ENCODE measurements at places on chromosomes 5 and 9.
A peak's percentile ranks its signal among the peaks of the same experiment; 100 is the strongest.

GRCh38 chr5:99331061-99331460 is 402.3 kb upstream of the CHD1 start:
- DNase-seq = no peak

DNA sequence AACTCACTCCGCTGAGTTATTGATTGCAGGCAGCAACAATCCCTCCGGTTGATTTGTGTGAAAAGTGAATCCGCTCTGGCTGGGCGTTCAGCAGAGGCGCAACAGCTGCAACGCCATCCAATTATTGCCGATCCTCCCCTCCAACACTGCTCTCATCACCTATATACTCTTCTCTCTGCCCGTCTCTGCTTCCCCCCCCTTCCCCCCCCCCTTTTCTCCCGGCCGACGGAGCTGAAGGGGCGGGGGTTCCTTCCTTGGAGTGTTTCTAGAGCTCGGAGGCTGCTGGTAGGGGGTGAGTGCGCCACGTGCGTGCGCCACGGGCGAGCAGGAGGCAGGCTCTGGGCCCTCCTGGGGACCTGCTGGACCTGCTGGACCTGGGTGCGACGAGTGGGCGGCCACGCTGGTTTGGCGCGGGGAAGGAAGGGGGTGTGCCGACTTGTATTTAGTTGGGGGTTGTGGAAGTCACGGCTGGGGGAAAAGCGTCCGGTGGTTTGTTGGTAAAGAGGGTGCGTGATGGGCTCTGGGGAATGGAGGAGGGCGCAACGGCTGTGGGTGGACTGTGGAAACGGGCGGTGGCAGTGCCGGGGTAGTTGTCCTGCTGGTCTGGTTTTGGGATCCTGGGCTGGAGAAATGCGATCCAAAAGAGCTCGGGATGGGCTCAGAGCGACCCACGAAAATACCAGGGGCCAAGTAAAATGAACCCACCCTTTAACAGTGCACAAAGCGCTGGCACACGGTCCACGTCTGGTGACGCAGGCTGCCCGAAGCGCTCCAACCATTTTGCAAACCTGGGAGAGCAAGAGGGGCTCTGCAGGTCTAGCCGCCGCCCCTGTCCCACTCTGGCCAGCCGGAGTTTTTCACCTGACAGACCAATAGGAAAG is 6.4 kb upstream of the MEF2C start:
- no peak for DNase-seq

- no peak for DNase-seq
These were observed 101.4 kb downstream of the ZFAND5 start for GRCh38 chr9:72263572-72263971.

DNA sequence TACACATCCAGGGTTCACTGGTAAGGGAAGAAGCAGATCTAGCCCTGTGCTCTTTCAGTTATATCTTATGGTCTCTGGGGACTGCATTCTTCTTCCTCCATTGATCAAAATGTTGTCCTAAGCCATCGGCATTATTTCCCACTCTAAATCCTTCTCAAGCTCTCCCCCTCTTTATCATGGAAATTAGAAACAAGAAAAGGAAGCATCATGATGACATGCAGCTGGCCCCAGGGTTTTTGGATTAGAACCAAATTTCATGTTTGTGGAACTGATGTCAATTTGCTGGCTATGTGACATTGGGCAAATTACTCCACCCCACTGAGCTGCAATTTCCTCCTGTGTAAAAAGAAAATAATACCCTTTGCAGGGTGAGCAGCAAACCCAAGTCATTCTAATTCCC is 39.5 kb downstream of the MFAP3 start:
- DNase-seq = no peak

GRCh38 chr9:5838884-5839571 is 6.1 kb upstream of the ERMP1 start:
- DNase-seq = no peak

DNA sequence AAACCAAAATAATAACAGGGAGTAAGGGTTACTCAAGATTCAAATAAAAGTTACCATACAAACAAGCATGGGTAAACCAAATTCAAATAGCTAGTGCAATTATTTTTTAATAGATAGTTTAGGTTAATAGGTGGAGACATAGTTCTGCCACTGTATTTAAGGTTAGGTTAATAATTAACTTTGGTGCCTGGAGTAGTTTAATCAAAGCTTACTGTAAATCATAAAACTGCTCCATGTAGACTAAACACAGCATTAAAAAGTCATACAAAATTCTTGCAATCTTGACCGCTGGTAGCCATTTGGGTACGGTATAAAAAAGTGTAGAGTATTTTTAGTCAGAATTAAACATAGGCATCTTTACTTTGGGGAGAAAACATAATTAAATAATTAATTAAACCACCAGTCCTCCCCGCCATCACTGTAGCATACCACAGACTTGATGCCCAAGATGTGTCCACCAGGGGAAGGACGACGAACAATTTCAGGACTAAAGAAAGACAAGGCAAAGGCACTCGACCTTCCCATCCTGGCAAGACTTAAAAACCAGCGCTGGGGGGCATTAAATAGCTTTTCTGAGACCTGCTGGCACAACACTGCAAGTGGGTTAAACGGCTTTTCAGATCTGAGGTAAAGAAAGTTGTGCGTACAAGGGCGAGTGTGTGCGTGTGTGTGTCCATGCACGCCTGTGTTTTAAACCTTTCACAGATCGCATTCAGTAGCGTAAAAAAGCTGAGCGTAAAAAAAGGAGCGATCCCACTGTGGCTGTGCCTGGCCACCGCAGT is 2.9 kb downstream of the SEMA6A start:
- no peak for DNase-seq

GRCh38 chr9:15346837-15347236 is 39.8 kb upstream of the TTC39B start:
- DNase-seq = no peak

DNA sequence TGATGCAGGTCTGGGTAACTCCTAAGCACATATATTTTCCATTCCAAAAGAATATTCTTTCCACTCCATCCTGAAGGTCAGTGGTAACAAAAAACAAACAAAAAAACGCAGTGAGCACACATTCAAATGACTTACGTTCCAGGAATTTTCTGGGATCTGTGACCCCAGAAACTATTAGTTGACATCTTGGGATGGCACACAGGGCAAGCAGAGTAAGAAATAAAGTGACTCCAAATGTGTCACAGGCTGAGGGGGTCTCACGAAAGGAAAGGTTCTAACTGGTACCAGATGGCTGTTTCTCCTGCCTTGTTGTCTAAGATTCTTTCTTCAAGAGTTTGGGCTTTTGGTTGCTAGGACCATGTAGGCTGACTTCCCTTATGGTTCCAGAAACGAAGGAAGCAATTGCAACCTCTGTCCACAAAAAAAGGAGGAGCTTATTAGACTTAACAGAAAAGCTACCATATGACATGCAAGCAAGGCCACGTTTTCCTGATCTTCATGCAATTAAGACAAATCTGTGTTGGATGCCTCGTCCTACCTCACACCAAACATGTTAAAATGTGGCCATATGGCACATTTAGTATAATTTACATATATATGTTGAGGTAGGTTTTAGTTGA is 32.7 kb downstream of the PTGS1 start:
- DNase-seq = no peak

DNA sequence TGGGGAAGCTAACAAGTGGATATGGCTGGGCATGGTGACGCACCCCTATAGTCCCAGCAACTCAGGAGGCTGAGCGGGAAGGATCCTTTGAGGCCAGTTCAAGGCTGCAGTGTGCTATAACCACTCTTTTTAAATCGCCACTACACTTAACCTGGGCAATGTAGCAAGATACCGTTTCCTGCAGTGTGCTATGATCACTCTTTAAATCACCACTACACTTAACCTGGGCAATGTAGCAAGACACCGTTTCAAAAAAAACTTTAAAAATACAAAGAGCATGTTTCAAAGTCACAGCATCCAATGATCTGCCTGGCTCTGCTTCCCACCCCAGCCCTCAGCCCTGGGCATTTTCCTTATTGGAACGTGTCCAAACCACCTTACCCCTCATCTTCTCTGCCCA is 14.5 kb downstream of the GRHPR start:
- DNase-seq = no peak

DNA sequence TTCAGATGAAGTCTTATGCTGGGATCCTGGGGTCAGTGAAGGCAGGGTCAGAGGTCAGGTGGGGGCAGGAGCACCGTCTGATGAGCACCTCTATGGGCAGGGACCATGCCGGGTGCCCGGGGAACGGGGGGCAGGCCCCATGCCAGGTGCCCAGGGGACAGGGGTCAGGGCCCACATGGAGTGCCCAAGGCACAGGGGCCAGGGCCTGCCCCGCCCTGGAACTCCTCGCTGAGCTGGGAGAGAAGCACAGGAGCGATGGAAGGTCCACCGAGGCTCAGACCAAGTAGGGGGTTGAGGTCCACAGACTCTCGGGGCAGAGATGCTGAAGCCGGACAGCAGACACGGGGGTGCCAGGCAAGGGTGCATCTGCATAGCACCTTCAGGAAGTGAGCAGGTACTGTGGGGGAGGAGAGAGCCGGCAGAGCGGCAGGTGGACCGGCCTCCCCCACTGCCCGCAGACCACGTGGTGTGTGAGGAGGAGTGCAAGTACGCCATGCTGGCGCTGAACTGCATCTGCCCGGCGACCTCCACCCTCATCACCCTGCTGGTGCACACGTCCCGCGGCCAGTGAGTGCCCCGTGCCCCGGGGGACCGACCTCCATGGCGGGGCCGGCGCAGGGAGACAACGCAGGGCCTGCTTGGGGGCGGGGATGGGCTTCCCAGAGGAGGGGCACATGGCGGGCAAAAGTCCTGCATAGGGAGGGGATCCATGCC is 67.7 kb downstream of the KCNT1 start:
- DNase-seq = no peak

DNA sequence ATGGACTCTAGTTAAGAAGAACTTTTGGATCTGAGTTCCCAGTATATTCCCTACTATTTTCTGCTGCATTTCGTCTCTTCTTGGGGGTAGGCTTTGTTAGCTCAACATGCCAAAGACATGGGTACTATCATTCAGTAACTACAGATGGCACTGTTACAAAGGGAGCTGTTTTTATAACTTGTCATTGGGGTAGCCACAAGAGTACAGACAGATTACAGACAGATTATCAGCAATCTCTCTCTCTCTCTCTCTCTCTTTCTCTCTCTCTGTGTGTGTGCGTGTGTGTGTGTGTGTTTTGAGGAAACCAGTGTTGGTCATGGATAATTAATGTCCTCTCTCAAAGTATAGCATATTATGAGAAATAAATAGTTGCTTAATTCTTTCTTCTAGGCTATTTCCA is 116.1 kb downstream of the WDR70 start:
- no peak for DNase-seq

- no peak for DNase-seq
These were observed 70.2 kb downstream of the PKD2L2 start for GRCh38 chr5:137959488-137959887.

- DNase-seq = peak; percentile 11
These were observed 27.8 kb upstream of the GRPEL2 start for GRCh38 chr5:149317281-149318048.

DNA sequence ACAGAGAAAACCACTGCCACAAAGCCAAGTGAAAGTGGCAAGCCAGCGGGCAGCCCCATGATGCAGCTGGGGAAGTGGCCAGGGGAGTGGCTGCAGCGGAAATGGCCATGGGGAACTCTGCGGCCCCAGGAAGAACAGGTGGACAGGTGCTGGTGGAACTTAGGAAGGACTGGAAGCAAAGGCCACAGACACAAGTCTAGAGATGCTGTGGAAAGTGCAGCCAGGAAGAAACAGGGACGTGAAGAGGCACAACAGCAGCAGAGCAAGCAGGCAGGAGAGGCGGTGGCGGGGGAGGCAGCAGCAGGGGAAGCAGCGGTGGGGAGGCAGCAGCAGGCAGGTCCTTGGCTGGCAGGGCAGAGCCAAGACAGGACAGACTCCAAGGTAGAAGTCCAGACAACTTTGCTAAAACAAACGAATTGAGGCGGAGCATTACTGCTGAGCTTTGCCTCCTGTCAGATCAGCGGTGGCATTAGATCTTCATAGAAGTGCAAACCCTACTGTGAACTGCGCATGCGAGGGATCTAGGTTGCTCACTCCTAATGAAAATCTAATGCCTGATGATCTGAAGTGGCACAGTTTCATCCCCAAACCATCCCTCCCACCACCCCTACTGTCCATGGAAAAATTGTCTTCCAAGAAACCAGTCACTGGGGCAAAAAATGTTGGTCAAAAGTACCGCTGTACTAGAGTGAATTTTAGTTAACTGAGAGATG is 11.8 kb downstream of the SURF6 start:
- no peak for DNase-seq

- DNase-seq = no peak
These were observed 33.0 kb upstream of the SNAPC3 start for GRCh38 chr9:15389631-15390030.

DNA sequence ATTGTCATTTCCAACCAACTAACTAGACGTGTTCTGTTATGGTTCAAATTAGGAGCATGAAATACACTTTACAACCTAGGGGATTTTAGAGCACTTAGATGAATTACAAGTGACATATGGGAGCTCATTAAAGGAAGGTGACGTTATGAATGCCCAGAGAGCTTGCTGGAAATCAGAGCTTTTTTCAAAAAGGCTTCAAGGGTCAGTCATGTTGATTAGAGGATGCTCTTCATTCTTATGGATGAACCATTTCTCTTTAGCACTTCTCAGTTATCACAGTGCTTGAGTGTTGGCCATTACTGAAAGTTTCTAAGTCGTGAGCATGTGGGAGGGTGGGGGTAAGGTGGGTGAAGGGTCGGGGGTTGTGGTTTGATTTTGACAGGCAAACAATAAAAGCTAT is 1245.5 kb upstream of the DMAC1 start:
- DNase-seq = no peak

- no peak for DNase-seq
These were observed 72.0 kb downstream of the ZNF474 start for GRCh38 chr5:122201365-122201764.

DNA sequence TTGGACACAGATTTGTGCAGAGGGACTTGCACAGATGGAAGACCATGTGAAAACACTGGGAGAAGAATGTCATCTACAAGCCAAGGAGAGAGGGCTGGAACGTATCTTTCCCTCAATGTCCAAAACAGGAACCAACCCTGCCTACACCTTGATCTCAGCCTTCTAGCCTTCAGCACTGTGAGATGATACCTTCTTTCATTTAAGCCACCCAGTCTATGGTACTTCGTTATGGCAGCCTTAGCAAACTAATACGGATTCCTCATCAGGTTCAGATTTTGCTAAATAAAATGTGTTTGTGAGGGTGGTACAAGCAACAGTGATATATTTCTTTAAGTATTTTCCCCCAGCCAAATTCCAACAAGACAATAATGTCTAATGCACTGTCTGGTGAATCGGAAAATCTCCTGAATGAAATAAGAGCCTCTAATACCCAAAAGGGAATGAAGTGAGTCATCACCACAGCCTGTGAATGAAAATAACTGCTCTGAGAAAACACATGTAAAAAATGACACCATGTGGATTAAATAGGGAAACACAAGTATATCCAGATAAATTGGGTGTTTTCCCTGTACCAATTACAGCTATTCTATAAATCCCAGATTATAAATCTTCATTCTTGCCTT is 182.8 kb upstream of the TARS1 start:
- DNase-seq = no peak

GRCh38 chr5:6255956-6256355 is 122.4 kb downstream of the MED10 start:
- DNase-seq = no peak

DNA sequence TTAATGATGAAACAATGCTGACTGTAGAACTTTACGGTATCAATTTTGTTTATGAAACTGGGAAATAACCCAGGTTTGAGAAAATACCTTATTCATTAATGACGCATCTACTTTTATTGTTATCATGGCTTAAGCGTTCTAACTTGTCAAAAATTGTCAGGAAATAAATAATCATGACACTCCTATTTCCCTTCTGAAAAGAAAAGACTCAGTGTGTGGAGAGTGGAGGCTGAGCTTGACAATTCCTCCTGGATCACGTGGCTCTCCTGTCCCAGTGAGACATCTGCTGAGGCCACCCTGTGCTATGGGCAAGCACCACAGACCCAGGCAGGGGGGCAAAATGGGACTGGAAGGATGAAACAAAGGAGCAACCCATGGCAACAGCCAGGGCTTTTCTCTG is 466.4 kb downstream of the ZNF608 start:
- no peak for DNase-seq
